Activated naive CD4-positive, alpha-beta T cell treated with Interleukin-2 at 50 U/mL for 16 hours (primary cell): ENCODE measurements at places on chromosomes 12 and 14.

DNA sequence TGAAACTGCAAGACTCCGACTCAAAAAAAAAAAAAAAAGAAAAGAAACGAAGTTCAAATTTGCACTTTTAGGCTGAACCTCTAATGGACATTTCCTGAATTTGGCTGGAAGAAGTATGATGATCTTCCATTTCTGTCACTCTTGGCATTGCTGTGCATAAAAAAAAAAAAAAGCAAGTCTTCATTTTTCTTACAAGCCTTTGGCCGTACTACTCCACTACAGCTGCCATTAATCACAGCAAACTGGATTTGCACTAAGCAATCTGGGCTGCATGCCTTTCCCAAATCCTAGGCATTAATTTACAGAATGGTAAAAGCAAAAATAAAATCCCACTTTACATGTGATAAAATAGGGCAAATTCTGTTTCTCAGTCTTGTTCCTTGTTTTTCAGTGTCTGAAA lies 7.1 kb downstream of the CSRP2 start:
- DNase-seq: no peak

- no peak for DNase-seq
Observed at GRCh38 chr14:33642080-33642479, 308.8 kb downstream of the EGLN3 start.

DNA sequence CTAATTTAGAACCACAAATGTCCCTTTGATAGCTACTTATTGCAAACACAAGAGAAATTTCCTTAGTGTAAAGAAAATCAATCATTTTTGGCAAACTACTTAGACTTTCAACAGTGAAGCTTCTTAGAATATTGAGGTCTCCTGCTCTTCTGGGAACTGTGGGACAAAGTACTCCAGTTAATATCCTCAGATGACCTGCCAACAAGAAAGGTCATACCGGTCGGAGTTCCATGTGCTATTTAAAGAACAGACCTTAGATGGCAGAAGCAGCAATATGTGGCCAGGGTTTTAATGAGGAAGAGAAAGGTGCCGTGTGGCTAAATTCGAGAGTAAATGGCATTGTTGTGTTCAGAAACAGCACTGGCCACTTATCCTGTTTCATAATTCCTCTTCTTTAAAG lies 114.7 kb upstream of the AMIGO2 start:
- no peak for DNase-seq

- no peak for DNase-seq
Observed at GRCh38 chr12:92467886-92468285, 234.9 kb upstream of the PLEKHG7 start.

DNA sequence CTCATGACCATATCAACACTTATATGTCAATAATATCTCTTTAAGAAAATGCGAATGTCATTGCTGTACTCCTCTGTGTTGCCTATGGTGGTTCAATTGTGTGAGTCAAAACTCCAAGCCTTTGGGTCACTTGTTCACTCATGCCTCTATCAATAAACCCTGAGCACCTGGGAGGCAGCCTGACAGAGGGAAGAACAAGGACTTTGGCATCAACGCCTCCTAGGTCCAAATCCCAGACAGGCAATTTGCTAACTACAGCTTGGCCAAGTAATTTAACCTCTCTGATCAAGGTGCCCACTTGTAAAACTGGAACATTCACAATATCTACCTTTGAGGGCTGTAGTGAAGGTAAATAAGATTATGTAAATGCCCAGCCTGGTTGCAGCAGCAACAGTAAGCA lies 137.8 kb downstream of the SAMD4A start:
- DNase-seq: no peak

DNA sequence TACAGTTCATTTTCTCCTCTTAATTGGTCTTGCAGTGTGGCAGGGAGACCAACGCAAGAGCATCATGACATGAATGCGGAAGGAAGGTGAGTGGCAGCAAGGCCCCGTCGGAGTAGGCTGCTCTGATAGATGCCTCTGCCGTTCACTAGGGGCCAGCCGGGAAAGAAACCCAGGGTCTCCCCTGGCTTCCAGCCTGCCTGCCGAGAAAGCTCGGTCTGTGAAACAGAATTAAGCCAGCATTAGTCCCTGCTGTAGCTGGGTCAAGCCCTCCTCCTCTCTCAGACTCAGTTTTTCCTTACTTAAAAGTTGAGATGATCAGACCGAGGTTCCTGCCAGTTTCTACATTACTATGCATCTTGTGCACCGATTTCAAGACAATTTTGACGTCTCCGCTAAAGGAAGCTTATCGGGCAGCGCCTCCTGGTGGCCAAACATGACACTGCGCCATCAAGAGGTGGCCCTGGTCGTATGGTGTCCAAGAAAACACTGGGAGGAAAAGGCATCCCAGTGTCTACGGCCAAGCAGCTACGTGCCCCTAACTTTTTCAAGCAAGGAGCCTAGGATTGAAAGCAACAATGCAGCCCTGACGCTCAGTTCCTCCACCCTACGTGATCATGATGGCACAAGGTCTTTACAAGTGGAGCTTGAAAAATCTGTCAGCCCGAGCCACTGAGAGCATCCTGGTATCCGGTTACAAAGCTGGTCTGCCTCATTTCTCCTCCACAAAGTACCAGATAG lies 131.6 kb downstream of the KSR2 start:
- DNase-seq: peak; percentile 75

DNA sequence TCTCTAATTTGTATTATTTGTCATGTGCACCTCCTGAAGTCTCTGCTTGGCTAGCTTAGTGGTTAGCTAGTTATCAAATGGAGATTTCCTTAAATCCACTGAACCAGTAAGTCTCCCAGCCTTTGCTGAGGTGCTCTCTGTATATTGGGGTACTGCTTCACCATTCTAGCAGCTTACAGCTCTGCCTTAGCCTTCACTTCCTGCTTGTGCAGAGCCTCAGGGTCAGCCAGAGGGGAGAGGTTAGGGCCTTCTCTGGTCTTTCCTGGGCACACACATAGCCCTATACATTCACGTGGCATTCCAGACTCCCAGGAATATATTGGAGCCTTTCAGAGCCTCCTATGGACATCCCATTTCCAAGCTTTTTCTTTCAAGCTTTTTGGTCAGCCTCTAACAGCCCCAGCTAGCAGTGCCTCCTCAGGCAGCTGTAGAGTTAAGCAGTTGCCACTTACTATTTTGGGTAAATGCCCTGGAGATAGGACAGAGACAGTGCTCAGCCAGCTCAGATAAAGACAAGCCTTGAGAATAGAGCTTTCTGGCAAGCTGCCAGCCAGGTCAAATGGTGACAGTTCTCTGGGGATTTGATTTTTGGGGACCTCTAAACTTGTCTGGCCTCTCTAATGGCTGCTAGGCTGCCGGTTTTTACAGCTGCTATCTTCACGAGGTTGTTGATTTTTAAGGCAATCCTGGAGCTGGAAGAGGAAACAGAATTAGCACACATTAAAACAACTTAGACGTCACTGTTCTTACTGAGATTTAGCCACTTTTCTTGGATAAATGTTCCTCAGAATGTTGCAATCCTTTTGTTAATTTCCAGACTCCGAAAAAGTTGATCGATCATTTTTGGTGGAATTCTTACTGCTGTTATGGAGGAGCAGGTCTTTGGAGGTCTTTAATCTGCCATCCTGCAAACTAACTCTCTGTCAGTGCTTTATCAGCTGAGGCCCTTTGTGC lies 32.9 kb downstream of the FBXW8 start:
- DNase-seq: no peak

- DNase-seq: no peak
Observed at GRCh38 chr12:116982791-116983411, 72.2 kb downstream of the FBXW8 start.

- DNase-seq: no peak
Observed at GRCh38 chr12:89370850-89371249, 18.5 kb upstream of the DUSP6 start.

GRCh38 chr12:118109088-118109487 lies 5.3 kb upstream of the VSIG10 start:
- DNase-seq: no peak

GRCh38 chr14:67580336-67581171 lies 19.5 kb downstream of the PIGH start:
- DNase-seq: no peak

GRCh38 chr12:53098354-53098981 lies 1.0 kb downstream of the IGFBP6 start:
- peak; percentile 45 for DNase-seq

DNA sequence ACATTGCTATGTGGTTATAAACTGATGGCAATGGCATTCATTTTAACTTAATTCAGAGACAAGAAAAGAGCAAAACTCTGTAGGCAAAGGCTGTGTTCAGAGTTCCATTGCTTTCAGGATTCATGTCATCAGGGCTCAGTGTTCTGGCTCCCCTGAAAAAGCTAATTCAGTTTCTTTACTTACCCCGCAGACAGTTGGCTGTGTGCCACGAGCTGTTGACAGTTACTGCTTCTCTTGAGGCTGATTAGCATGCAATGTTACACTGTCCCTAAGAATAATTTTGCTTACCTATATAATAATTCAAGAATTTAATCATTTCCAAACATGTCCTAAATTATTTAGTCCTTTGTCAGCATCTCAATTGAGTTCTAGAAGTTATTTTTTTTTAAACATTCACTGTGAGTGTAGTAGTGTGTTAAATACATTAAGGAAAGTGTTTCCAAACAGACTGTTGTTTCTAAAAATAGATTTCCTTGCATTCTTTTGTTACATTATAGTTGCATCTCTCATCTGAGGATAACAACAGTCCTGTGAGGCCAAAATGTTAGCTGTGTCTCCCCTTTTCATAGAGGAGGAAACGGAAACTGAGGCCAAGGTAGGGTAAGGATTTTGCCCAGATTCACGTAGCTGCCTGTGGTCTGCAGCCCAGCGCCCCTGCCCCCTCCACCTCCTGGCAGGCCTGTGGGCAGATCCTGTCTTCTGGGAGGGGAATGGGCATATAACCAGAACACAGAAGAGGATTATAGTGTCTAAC lies 98.6 kb downstream of the PELI2 start:
- no peak for DNase-seq

DNA sequence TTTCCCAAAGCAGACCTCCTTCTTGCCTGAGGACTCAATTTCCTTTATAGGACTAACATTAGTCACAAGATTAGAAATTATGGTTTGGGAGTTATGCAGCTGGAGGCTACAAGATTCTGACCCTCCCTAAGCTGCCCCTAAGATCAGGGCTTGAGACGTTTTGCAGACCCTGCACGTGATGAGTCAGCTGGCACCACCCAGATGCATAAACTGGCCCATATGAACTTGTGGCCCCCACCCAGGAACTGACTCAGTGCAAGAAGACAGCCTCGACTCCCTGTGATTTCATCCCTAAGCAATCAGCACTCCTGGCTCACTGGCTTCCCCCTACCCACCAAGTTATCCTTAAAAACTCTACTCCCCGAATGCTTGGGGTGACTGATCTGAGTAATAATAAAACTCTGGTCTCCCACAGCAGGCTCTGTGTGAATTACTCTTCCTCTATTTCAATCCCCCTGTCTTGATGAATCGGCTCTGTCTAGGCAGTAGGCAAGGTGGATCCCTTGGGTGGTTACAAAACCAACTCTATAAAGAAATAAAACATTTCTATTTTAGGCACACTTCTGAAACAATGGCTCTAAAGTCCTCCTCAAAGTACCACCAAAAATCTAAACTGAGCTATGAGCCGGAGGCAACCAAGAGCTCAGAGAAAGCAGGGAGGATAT lies 233.4 kb downstream of the TMEM132D start:
- DNase-seq: no peak

GRCh38 chr12:111056618-111057521 lies 136.5 kb upstream of the MYL2 start:
- peak; percentile 62 for DNase-seq

- no peak for DNase-seq
Observed at GRCh38 chr12:29710104-29710503, 73.6 kb downstream of the TMTC1 start.

GRCh38 chr12:55720071-55720564 lies at the start of gene RDH5:
TSS of gene RDH5 (plus strand) at chr12:55720393. CDS start at chr12:55721185, 792 bp downstream.
- DNase-seq: no peak

GRCh38 chr12:85523197-85523596 lies 243.2 kb downstream of the ALX1 start:
- DNase-seq: no peak
